ENCODE measurements at places on chromosomes 4 and X.

DNA sequence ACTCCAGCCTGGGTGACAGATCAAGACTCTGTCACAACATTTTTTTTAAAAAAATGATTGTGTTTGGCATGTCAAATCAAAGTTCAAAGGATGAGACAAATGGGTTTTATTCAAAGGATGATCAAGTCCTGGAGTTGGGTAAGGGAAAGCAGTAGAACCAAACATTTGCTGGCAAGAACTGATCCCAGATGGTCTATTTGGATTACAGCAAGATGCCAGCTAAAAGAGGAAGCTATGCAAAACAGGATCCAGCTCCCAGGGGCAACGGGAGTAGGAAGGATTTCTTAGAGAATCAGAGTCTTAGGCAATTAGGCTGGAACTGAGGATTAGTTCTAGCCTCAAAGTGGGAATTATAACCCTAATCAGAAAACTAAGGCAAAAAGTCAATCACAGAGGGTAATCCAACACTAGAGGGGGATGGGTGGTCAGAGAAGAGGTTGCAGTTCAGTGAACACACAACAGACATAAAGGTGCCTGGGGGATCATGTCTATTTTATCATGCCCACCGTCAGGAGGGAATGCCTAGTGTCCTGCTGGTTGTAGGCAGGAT, 133.0 kb upstream of the PLS3 start:
- no peak for DNase-seq

DNA sequence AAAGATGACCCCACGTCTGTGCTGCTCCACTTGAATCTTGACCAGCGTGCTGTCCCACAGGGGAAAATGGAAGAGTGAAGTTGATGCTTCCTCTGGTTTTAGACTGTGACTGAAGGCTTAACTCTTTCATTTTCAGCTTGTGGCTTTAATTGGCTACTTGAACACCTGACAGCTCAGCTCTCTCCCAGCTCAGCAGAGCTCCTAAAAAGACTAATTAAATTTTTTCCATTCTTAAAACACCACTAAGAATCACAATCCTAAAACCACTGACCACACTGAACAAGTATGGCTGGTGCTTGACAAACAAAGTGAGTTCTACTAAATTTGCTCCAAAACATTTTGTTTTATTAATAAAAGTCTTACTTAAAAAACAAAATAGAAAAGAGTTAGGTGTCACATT, 71.7 kb downstream of the SRPX start:
- no peak for DNase-seq

DNA sequence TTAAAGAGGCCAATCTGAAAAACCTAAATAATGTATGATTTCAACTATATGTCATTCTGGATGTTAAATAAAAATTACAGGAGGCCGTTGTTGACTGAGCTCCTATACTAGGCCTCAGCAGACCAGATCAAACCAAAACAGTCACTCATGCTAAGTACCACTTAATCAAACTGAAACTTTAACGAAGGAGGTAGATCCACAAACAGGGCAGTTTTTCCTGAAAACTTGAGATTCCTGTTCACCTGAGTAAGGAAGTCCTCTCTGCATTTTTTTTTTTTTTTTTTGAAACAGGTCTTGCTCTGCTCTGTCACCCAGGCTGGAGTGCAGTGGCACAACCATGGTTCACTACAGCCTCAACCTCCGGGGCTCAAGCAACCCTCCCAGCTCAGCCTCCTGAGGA, 27.7 kb downstream of the MANBA start:
- DNase-seq, result no peak

GRCh38 chr4:117063961-117064696, 21.2 kb downstream of the TRAM1L1 start:
- no peak for DNase-seq

DNA sequence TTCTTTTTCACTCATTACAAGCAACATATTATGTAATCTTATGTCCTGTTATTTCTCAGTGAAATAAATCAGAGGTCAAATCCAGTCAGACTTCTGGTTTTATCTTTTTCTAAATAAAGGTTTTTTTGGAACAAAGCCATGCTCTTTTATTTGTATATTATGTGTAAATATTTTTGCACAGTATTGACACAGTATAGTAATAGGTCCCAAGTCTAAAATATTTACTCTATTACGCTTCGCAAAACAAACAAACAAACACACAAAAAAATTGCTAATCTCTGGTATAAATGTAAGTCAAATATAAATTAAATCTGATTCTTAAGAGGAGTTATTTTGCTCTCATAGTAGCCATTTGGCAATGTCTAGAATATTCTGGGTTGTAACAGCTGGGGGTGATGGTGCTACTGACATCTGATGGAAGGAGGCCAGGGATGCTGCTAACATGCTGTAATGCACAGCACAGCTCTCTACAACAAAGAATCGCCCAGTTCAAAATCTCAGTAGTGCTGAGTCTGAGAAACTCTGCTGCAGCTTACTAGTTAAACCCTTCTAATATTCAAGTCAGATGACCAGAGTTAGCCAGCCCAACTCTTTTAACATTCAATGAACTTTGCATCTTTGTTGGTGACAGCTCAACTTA, 602.1 kb downstream of the RAB28 start:
- DNase-seq, result no peak

GRCh38 chrX:69291116-69291515, 125.9 kb upstream of the PJA1 start:
- DNase-seq, result no peak

GRCh38 chr4:57070461-57070860, 39.7 kb downstream of the IGFBP7 start:
- DNase-seq, result no peak

DNA sequence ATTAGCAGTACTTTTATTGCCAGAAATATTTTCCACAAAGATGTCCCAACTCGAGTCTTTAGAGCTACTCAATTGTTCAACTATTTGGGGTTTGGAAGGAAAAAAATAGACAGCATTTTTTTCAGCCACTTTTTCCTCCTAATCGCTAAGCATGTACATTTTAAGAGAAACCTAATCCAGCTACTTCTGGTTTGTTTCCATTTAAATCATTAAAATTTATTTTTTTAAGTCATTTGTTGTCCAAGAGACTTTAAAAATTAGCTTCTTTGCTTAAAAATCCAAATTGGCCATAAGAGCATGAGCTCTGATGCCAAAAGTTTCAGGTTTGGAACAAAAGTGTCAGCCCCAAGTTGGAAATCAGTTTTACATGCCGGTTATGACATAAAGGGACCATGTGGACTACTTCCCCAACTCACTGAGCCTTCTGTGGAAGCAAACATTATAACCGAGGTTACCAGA, 186.3 kb upstream of the INTU start:
- no peak for DNase-seq
